ENCODE measurements at places on chromosomes 4 and X.

GRCh38 chr4:139419388-139419914 lies 34.5 kb upstream of the RAB33B start:
- peak; percentile 52 for DNase-seq

- DNase-seq: peak; percentile 56
Observed at GRCh38 chr4:85756938-85757337, 282.0 kb downstream of the ARHGAP24 start.

DNA sequence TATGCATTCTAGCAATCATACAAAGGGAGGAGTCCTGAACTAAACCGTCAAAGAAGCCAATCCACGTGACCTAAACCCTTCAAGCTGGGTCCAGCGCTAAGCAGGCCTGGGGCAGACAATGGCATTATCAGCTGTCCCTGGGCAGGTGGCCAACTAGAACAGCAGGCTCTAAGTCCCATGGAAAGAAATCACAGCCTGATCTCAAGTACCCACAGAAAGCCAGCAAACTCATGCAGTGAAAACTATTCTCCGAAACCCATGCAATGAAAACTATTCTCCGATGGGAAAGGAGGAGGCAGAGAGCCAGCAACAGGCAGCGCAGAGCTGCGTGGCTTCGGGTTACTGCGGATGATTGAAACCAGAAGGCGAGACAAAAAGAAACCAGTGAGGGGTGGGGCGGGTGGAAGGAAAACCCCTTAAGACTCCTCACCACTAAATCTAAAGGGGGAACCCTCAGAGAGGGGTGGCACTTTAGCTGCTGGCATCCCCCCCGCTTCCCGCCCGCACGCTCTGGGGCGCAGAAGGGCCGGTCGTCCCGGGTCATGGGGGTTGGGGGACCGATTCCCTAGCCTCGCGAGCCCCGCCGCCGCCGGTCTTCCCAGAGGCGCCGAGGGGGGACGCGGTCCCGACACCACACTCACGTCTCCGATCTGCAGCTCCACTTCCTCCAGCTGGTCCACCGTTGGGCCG lies 567 bp downstream of the C4orf46 start:
- peak; percentile 92 for DNase-seq

GRCh38 chr4:11596989-11597388 lies 168.3 kb upstream of the HS3ST1 start:
- no peak for DNase-seq

DNA sequence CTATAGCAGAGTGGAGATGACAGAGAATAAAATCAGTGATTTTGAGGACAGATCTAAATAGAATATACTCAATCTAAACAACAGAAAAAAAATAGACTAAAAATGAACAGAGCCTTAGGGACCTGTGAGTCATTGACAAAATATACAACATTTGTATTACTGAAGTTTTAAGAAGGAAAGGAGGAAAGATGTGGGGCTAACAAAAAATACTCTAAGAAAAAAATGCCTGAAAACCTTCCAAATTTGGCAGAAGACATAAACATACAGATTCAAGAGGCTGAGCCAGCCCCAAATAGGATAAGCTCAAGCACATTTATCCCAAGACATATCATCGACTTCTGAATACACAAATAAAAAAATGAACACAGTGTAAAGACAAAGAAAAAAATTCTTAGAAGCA lies 123.6 kb upstream of the INTU start:
- peak; percentile 75 for DNase-seq

- DNase-seq: no peak
Observed at GRCh38 chr4:155545456-155545855, 121.2 kb upstream of the GUCY1A1 start.

DNA sequence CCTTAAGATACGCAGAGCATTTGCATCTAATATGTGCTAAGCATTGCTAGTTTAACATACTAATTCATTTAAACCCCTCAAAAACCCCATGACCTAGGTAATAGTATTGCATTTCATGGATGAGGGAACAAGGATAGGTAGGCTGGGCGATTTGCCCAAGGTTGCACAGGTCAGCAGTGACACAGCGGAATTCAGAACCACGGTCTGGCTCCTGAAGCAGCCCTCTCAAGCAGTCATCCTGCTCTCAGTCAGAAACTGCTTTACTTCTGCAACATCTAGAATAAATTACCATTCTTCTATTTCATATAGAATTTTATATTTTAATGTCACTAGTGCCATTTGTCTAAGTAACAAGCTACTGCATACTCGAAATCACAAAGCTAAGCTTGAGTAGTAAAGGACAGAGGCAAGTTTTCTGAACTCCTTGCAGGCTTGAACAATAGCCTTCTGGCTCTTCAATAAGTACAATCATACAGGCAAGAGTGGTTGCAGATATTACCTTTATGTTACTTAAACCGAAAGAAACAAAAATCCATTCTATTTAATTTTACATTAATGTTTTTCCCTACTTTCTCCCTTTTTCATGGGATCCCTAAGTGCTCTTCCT lies 555 bp upstream of the SPP1 start:
- DNase-seq: no peak

- no peak for DNase-seq
Observed at GRCh38 chr4:188930822-188931221, 791.6 kb downstream of the TRIML1 start.

- no peak for DNase-seq
Observed at GRCh38 chr4:98614094-98614493, 44.3 kb downstream of the TSPAN5 start.

GRCh38 chr4:41408859-41409593 lies 128.9 kb upstream of the LIMCH1 start:
- no peak for DNase-seq

GRCh38 chrX:82973646-82974045 lies 534.4 kb upstream of the POU3F4 start:
- DNase-seq: no peak

DNA sequence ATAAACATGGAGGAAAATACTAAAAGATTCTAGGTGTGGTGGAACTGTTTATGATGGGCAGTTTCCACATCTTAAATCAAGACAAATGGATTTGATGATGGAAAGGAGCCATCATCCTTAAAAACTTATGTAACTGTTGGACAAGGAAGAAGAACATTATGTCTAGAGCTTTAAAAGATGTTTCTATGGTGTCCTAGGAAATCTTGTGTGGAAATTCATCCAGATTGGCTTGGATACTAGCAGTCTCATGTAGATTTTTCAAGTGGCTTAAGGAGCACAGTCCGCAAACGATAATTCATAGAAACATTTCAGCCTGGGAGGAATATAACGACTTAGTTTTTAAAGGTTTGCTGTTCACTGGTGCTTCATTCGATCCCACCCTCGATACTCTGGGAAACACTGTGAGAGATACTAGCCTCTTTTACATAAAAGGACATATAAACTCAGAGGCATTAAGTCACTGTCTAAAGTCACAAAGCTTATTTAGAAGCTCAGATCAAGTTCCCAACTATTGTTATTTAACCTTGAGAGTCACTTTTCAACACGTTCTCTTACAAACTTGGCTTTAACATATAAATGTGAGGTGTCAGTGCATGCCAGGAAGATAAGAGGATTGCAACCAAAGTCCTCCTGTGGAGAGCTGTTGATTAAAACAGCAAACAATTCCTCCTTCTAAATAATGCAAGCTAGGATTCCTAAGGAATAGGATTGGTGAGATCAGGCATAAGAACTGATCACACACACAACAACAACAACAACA lies 135.7 kb upstream of the SCML1 start:
- no peak for DNase-seq

- DNase-seq: no peak
Observed at GRCh38 chr4:106565727-106566126, 197.1 kb upstream of the GIMD1 start.

- no peak for DNase-seq
Observed at GRCh38 chr4:1288786-1289185, 905 bp upstream of the MAEA start.

GRCh38 chr4:173345648-173346047 lies 11.5 kb upstream of the HMGB2 start:
- DNase-seq: peak; percentile 3

GRCh38 chrX:154051201-154051810 lies 31.6 kb upstream of the IRAK1 start:
- DNase-seq: peak; percentile 86

DNA sequence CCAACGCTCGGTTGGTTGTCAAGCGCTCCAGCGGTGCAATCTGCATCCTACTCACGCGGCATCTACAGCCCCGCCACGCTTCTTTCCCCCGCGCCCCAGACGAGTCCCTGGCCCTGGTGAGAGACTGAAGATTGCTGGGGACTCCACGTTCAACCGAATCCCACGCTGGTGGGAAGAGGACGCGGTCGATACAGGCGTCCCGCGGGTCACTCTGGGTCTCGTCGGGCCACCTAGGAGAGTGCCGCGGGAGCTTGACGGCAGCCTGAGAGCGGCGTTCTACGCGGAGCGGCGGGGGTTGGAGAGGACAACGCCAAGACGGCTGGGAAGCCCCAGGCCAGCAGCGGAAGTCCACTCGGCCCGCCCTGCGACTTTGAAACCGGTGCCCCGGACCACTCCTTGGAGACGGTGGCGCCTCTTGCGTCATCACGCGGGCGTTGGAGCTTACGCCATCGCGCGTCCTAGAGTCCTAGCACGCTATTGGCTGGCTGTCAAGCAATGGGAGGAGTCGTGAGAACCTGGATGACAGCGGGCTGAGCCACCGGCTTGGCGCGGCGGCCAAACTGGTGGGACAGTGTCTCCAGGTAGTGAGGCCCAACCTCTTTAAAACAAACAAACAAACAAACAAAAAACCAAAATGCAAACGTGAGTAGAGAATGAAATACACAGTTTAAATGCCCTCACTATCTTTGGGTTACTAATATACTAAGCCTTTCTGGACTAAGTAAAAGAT lies at the start of gene SCLT1:
SCLT1 (minus strand) TSS at position 349 of the 730 bp plus-strand sequence. CDS start 436 bp downstream, outside the sequence.
- DNase-seq: peak; percentile 100

GRCh38 chr4:26842911-26843310 lies 17.7 kb upstream of the STIM2 start:
- no peak for DNase-seq

GRCh38 chrX:86210772-86211171 lies 62.5 kb downstream of the DACH2 start:
- DNase-seq: no peak

- DNase-seq: no peak
Observed at GRCh38 chrX:122422547-122422946, 761.5 kb upstream of the GRIA3 start.

DNA sequence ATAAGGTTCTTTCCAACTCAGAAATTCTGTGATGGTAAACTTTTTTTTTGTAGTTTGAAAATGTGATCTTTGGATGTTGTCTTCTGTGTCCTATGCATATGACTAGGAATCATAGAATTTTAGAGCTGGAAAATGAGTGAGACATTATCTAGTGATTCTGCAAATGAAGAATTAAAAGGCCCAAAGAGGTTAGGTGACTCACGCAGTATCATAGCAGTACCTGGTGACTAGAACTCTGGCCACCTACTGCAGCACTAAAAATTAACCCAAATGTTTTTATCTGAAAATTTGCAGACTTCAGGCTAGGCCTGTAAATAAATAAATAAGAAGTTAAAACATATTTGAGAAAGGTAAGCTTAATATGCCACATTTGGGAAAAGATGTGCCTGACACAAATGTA lies 52.8 kb downstream of the NFKB1 start:
- no peak for DNase-seq

DNA sequence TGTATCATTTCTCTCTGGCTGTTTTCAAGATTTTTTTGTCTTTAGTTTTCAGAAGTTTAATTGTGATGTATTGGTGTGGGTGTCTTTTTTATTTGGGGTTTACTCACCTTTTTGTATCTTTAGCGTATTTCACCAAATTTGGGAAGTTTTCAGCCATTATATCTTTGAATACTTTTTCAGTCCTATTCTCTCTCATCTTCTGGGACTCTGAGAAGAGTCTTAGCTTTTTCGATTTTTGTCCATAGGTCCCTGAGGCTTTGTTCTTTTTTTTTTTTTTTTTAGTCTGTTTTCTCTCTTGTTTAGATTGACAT lies 23.8 kb downstream of the KDM6A start:
- no peak for DNase-seq

DNA sequence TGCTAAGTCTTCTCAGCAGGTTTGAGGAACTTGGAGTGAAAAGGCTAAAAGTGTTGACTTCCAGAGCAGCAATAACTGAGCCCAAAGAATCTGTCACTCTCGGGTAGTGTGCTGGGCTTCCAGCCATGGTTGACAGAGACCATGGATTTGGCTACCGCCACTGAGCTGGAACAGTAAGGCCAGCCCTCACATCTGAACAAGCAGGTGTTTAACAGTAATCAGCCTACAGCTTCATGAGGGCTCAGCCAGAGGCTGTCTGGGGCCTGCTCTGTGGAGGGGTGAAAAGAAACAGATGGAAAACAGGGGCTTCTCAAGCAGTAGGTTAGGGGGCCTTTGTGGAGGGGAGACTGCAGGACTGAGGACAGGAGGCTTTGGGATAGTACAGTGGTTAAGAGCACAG lies 14.9 kb downstream of the RASL11B start:
- DNase-seq: no peak

DNA sequence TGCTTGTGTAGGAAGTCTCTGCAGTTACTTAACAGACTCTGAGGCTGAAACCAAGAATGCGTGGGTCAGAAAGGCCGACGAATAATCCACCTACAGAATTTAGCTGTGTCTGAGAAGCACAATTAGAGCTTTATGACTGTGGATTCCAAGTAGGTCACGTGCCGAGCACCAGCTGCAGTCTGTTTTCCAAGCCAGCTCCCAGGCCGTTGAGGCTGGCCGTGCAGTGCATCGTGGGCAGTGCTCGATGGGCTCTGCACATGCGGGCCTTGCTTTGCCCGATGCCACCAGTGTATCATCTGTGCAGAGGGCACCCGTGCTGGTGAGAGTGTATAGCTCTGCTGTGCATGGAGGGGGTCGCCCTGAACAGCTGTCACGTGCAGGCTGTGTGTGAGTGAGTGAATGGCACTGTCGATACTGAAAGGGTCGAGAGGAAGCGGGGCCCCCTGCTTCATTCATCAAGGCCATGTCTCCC lies 67.5 kb upstream of the CLDN34 start:
- peak; percentile 67 for DNase-seq

GRCh38 chr4:56655209-56655626 lies 25.9 kb downstream of the HOPX start:
- peak; percentile 44 for DNase-seq

- DNase-seq: no peak
Observed at GRCh38 chr4:27692868-27693634, 832.4 kb downstream of the STIM2 start.

DNA sequence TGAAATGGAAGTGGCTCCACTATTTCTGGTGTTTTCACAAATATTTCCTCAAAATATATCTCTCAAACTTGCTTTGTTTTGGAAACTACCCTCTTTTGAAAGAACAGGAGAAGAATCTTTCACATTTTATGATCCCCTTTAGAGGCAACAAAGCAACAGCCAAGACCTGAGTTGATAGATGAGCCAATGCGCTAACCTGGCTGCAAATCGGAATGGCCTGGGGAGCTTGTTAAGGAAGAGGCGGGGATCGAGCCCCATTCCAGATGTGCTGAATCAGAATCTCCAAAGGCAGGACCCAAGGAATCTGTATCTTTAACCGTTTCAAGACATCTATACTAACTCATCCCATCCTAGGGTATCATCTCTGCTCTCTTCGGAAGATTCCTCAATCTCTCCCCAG lies 181.3 kb downstream of the GPC3 start:
- no peak for DNase-seq

All from adipocyte (in vitro differentiated cells).